Activated naive CD4-positive, alpha-beta T cell treated with anti-CD3 and anti-CD28 coated beads, Interleukin-2, amount 50 U/mL, for 72 hours (primary cell): ENCODE measurements at places on chromosomes 11 and 22.

DNA sequence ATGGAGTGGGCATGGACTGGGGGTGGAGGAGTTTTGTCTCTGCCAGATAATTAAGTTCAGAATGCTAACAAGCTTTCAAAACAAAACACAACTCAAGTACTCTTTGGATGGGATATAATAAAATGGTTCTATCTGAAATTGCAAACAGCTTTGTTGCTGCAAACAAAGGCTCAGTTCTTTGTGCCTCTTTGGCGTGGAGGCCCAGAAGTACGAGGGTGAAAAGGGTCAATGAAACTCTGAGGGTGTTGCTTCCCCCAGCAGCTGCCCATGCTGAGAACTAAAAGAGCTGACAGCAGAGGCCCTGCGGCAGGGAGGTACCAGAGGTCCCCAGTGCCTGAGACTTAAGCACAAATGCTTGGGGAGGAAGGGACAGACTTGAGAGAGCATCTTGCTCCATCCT is 26.5 kb upstream of the IGSF22 start:
- DNase-seq = no peak

- DNase-seq = no peak
These were observed 57.8 kb downstream of the BRD1 start for GRCh38 chr22:49769691-49770546.

DNA sequence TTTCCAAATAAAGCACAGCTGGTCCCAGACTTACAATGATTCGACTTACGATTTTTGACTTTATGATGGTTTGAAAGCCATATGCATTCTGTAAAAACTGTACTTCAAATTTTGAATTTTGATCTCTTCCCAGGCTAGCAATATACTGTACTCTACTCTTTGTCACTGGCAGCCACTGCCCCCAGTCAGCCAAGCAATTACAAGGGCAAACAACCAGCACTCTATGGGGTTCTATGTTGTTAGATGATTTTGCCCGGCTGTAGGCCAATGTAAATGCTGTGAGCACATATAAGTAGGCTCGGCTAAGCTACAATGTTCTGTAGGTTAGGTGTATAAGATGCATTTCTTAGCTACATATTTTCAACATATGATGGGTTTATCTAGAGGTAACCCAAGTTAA is 217.3 kb downstream of the RAB38 start:
- DNase-seq = no peak

GRCh38 chr11:126627421-126627820 is 271.9 kb downstream of the ST3GAL4 start:
- DNase-seq = no peak

DNA sequence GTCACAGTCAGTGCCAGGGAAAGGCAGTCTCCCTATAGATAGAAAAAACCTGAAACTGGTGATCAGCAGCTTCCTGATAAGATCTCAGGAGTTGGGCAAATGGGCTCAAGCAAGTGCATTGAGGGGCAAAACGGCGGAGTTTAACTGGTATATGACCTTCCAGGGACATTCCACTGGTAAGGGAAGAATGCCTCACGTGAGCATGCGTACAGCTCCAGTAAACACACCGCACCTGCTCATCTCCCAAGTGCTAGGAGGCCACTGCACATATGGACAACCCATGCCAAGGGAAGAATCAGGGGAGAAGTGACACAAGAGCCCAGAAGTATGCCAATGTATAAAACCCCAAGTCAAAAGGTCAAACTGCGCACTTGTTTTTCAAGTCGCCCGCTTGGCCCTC is 11.6 kb downstream of the HEPHL1 start:
- no peak for DNase-seq

GRCh38 chr22:47846206-47846605 is 1083.8 kb downstream of the TBC1D22A start:
- DNase-seq = no peak
